ENCODE measurements at places on chromosomes 4 and X.

- DNase-seq: no peak
Measured at GRCh38 chrX:152819732-152820131, 10.8 kb downstream of the CETN2 start.

DNA sequence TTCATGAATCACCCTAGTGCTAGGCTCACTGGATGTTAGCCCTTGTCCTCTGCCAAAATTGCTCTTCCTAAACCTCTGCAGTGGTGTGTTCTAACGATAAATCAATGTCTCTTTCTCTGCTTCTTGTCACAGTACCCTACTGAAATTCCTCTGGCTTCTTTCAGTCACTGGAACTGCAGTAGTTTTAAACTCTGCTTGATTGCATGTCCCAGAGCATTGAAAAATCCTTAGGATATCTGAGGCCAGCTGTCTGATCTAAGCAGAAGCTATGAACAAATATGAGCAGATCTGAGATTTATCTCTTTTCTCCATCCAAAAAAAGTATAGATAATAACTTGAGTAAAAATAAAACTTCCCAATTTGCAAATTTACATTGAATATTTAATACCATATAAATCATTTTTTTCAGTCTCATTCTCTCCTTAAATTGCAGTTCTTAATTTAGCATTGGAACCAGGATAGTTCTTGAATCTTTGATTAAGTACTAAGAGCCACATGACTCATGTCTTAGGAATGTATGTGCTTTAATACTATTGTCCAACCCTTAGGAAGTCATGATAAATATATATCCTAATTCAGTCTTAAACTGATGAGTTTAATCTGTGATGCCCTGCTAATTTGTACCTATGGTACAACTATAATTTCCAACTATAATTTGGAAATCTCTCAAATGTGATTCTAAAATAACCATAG lies 169.7 kb downstream of the PDHA2 start:
- DNase-seq: no peak

DNA sequence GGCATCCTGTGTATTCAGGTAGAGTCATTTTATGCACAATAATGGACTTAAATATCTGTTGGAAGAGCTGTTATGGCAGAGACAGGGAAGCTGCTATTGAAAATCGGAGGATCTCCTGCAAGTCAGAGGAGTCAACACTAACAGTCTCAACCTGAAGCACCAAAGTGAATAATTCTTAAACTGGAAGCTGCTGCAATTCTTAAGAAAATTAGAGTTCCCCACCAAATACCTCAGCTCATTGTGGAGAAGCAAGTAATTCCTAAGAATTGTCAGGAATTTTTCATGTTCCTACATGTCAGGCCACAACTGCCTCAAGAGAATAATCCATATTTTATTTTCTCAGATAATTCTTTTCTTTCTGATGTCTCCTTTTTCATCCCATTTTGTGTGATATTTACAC lies 892.6 kb upstream of the LCORL start:
- no peak for DNase-seq

- DNase-seq: no peak
Measured at GRCh38 chr4:7790999-7791398, 148.7 kb downstream of the AFAP1 start.

Measured in stimulated activated CD8-positive, alpha-beta memory T cell treated with anti-CD3 and anti-CD28 coated beads, Interleukin-4, amount 100 ng/mL, for 1 hour (primary cell).